ENCODE measurements at places on chromosomes 1 and 21.

DNA sequence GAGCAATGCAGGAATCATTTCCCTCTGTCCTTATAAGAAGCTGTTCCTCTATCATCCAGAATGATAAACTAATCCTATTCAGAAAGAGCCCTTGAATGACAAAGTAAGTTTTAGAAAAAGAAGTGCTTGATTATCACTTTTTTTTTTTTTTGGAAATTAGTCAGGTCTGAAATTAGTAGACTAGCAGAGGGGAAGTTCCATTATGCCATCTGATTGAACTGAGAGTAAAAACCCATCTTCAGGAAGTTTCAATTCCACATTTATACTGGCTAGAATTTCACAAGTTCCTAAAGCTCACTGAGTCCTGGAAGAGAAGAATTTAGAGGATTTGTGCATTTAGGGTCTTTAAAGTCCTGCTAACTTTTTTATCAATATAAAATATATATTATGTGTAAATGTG is 128.8 kb upstream of the COA6 start:
- no peak for DNase-seq

GRCh38 chr1:33394770-33395169 is 36.1 kb downstream of the PHC2 start:
- DNase-seq = no peak

- DNase-seq = no peak
Observed at GRCh38 chr1:223810586-223810985, 35.2 kb downstream of the TP53BP2 start.

DNA sequence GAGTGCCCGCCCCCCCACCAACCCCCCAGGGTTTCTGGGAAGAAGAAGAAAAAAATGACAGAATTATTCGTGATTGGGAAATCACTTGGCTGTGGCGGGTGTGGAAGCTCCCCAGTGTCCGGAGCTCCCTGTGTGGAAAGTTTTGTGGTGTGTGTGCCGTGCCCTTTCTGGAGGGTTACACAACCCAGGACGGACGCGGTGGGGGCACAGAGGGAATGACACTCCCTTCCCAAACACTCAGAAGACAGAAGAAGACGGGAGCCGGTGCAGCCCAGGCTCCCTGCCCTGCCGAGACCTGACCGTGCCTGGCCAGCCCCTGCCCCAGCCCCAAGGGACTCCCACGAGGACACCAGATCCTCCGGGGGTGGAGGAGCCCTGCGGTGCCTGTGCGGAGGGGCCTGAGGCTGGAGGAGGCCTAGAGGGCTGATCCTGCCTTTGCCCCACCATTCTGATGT is 33.0 kb upstream of the ADARB1 start:
- no peak for DNase-seq

DNA sequence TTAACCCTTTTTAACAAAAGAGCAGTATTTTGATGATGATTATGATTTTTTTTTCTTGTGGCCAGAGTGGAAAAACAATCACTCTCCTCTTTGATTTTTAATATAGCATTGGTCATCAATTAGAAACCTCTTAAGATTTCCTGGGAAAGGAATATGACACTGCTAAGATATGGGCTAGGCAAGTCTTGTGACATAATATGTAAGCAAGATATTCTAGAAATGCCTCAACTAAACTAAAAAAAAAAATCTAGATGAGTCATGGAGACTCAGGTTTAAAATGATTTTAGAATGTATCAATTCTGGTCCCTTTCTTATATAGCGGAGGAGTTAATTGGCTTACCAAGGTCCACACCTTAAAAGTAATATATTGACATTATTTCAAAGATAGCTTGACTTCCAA is 60.3 kb upstream of the JUN start:
- DNase-seq = no peak

- DNase-seq = no peak
Observed at GRCh38 chr21:41361053-41361785, 608 bp upstream of the MX2 start.

DNA sequence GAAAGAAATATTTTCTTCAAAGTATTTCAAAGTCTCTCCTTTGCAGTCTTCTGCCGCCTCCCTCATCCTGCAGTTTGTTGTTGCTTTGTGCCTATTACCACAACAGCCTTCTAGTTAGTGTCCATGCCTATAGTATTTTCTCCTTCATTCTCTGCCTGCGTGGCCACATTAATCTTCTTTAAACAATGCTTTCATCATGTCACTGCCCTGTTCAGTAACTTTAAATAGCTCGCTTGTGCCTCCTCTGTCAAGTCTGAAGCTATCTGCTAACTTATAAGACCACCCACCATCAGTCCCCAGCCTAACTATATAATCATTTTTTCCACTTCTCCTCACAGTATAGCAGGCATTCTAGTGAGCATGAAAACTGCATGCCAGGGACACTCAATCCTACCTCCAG is 290.3 kb downstream of the PDE4B start:
- no peak for DNase-seq

GRCh38 chr1:72051538-72051937 is 230.8 kb downstream of the NEGR1 start:
- no peak for DNase-seq

DNA sequence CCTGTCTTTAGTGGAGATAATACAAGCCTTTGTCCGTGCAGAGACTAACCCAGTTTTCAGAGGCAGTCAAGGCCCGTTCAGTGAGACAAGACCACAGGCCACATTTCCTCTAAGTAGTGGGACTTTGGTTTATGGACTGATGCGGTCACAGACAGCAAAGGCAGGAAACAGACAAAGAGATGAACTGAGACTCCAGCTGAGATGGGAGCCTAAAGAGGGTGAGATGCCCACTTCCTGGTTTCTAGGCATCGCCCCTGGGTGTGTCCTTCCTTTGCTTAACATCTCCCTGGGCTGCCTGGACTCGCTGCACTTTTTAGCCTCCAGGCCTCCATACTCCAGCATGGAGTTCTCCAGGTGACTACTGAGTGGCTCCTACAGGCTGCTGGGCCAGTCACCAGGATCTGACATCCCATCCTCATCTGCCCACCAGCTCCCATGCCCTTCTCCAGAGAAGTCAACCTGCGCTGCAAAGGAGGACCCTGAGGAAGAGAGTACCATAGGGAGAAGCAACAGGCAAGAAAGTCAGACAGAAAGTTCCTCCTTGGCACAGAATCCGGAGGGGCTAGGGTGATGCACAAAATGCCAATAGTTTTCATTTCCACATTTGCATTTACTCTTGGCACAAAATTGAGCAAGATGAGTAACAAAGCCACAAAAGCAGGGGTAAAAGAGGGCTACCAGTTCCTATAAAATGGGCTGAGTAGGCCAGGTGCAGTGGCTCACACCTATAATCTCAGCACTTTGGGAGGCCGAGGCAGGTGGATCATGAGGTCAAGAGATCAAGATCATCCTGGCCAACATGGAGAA is 15.1 kb downstream of the THEMIS2 start:
- no peak for DNase-seq

GRCh38 chr1:236395230-236395946 is 1.3 kb downstream of the EDARADD start:
- no peak for DNase-seq

GRCh38 chr1:160465123-160465522 is 57.9 kb downstream of the SLAMF6 start:
- no peak for DNase-seq

- no peak for DNase-seq
Observed at GRCh38 chr1:55428944-55429931, 214.1 kb upstream of the USP24 start.

DNA sequence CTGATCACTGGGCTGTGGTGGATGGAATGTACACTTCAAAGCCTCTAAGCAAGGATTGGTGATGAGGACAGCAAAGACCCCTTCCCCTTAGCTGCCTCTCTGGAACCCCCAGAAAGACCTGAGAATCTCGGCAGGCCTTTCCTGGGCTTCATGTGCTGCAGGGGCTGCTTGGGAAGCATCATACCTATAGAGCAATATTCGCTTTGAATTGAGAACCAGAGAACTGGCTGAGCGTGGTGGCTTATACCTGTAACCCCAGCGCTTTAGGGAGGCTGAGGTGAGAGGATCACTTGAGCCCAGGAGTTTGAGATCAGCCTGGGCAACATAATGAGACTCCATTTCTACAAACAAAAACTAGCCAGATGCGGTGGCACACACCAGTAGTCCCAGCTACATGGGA is 22.0 kb downstream of the CSF1 start:
- no peak for DNase-seq

GRCh38 chr1:42957880-42958487 is 684 bp downstream of the SLC2A1 start:
- peak; percentile 47 for DNase-seq

DNA sequence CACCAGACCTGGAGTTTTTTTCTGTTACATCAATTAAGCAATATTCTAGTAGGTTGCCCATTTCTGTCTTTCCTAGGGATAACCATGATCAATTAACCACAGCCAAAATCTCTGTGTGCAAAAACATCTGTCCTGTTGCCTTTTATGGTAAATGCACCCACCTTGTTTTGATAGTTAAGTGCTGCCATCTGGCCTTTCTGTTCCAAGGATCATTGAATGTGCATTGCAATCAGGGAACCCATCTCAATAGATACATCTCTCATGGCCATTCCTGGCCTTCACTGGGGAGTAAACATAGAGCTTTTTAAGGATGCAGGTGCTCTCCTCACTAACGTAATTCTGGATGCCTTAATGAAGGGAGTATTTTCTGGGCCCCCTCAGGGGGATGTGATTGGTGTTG is 111.8 kb upstream of the KIAA1614 start:
- DNase-seq = no peak

GRCh38 chr1:181936768-181937581 is 124.5 kb downstream of the ZNF648 start:
- DNase-seq = no peak

GRCh38 chr1:39927538-39927937 is 25.8 kb upstream of the MYCL start:
- DNase-seq = no peak

DNA sequence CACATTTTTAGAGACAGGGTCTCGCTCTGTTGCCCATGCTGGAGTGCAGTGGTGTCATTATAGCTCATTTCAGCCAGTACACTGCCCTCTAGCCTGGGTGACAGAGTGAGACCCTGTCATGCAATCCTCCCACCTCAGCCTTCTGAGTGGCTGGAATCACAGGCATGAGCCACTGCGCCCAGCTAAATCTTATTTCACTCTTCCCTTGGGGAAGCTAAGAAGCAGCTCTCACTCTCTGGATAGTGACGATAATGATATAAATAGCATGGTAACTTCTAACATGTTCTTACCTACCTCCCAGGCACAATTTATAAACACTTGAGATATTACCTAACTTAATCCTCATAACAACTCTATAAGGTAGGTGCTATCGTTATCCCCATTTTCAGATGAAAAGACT is 24.9 kb downstream of the IQGAP3 start:
- DNase-seq = no peak

GRCh38 chr1:150567341-150567716 is 12.1 kb downstream of the MCL1 start:
- peak; percentile 36 for DNase-seq

DNA sequence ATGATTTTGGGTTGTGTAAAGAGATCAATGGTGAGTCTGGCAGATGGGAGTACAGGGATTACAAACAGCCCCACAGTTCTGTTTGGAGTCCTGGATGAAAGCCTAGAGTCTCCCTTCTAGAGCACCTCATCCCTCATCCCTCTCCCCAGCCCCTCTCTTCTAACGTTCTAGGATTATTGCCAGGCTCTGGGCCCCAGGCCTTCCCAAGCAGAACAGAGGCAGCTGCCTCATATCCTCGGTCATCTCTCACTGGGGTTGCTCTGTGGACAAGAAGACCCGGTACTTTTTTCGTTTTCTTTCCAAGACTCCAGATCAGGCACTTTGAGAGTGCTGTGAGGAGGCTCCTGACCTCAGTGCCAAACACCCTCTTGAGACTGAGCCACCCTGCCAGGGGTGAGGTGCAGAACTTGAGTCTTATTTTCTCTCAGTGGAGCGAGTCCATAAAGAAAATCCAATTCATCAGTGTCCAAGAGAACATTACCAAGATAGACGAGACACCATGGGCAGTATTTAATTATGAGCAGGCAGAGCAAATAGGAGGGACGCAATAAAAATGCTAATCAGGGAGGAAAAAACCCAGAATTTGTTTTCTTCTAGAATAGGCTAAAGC is 17.1 kb upstream of the KCND3 start:
- DNase-seq = no peak

GRCh38 chr21:34802180-34802899 is 133.5 kb downstream of the CLIC6 start:
- no peak for DNase-seq

DNA sequence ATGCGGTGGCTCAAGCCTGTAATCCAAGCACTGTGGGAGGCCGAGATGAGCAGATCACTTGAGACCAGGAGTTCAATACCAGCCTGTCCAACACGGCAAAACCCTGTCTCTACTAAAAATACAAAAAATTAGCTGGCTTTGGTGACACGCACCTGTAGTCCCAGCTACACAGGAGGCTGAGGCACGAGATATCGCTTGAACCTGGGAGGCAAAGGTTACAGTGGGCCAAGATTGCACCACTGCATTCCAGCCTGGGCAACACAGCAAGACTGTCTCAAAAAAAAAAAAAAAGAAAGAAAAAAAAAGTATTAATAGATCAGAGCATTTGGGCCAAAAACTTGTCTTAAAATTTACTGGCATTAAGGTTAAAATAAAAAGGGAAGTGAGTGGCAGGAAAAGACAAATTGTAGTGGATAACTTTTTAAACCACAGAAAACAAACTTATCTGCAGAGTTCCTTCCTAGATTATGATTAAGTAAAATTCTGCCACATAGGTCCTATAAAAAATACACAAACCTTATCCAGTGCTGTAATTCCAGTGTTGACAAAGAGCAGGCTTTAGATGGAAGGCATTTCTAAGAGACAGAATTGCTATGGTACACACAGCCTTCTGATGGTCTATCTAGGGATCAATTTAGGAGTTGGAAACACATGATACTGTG is 53.3 kb downstream of the EIF4G3 start:
- DNase-seq = no peak

- DNase-seq = no peak
Observed at GRCh38 chr21:39307466-39307865, 6.0 kb downstream of the BRWD1 start.

DNA sequence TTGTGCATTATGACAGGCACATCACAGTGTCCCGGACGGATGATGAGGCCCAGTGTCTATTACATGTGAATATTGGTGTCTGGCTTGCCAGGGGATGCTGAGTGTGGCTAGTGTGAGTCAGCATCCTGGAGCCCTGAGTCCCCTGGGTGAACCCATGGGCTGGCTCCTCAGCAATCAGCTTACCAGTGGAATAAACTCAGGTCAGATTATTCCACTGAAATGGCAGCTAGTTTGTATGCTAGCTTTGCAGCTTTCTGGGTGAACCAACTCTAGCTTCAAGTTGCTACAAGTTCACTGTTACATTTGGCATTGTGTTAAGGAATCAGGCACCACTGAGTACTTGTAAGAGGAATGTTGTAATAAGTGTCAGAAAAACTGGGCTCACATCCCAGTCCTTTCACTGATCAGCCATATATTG is 23.9 kb upstream of the RPTN start:
- DNase-seq = no peak

GRCh38 chr1:235919833-235920441 is 53.2 kb upstream of the LYST start:
- no peak for DNase-seq

DNA sequence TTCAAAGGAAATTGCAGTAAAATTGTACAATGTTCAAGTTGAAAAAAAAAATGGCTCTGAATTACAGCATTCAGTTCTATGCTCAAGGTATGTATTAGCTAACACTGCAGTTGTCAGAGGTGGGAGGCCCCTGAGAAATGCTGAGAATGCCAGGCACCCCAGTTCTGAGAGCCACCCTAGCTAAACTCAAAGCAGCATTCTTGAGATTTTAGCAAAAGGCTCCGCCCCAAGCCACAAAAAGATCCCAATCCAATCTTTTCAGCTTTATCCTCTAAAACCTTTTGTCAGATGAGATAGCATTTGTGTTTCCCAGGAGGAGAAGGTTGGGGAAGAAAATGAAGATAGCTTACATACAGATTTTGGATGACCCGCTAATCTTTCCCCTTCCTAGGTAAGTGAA is 68.8 kb downstream of the SMYD2 start:
- DNase-seq = no peak

- no peak for DNase-seq
Observed at GRCh38 chr1:16468558-16468957, 28.0 kb downstream of the NECAP2 start.

Measured in hematopoietic multipotent progenitor cell treated with erythropoietin and hydrocortisone succinate and interleukin-3 and kit ligand, for 15 days (in vitro differentiated cells).